ENCODE measurements at places on chromosomes 7 and 10. TPM values are rescaled to one million over a fixed set of nuclear protein-coding genes. Genes with fewer than 3 reads are reported as not detected.

The FAM13C gene
- total RNA-seq: not detected

The MAP3K8 gene
- 2.7 TPM for total RNA-seq

The TMEM130 gene
- not detected for total RNA-seq

The IFIT1 gene
- total RNA-seq: 0.14 TPM

The TLX1 gene
- 2.2 TPM for total RNA-seq

The SH2D4B gene
- not detected for total RNA-seq

The SPDYE5 gene
- not detected for total RNA-seq

The SORBS1 gene
- total RNA-seq: 0.07 TPM

The PON1 gene
- total RNA-seq: not detected

The MYL10 gene
- total RNA-seq: not detected

The UCN3 gene
- not detected for total RNA-seq

The CARD11 gene
- 6.1 TPM for total RNA-seq

The DMBT1 gene
- total RNA-seq: 0.07 TPM

The CALHM2 gene
- total RNA-seq: 1.7 TPM

The CCDC3 gene
- 16.6 TPM for total RNA-seq

The SGCE gene
- 21.7 TPM for total RNA-seq

The HOXA5 gene
- total RNA-seq: not detected

The GPR15LG gene
- total RNA-seq: 44.5 TPM

The HOXA4 gene
- total RNA-seq: not detected

The COBL gene
- 3.0 TPM for total RNA-seq

The CUTC gene
- 18.9 TPM for total RNA-seq

The SLC16A9 gene
- total RNA-seq: 10.3 TPM

The DKK1 gene
- total RNA-seq: 74.1 TPM

The WDFY4 gene
- total RNA-seq: not detected

The TMEM120A gene
- 18.0 TPM for total RNA-seq

The ERVW-1 gene
- total RNA-seq: not detected

The ZPBP gene
- total RNA-seq: not detected

The RPEL1 gene
- total RNA-seq: not detected

The FMC1 gene
- 9.2 TPM for total RNA-seq

The RRP12 gene
- total RNA-seq: 32.5 TPM

The BLNK gene
- 14.8 TPM for total RNA-seq

The PLPP4 gene
- total RNA-seq: not detected

The AKR1C2 gene
- 167 TPM for total RNA-seq

The SEMA4G gene
- total RNA-seq: 1.2 TPM

The ARMH3 gene
- total RNA-seq: 9.1 TPM

The VTI1A gene
- total RNA-seq: 19.5 TPM

The SPDYE16 gene
- 0.05 TPM for total RNA-seq

The THSD7A gene
- not detected for total RNA-seq

The CFAP69 gene
- 0.49 TPM for total RNA-seq

The TAS2R5 gene
- total RNA-seq: 0.79 TPM

The EN2 gene
- not detected for total RNA-seq

The HOGA1 gene
- total RNA-seq: not detected
